ENCODE measurements at places on chromosomes 6 and 20.

DNA sequence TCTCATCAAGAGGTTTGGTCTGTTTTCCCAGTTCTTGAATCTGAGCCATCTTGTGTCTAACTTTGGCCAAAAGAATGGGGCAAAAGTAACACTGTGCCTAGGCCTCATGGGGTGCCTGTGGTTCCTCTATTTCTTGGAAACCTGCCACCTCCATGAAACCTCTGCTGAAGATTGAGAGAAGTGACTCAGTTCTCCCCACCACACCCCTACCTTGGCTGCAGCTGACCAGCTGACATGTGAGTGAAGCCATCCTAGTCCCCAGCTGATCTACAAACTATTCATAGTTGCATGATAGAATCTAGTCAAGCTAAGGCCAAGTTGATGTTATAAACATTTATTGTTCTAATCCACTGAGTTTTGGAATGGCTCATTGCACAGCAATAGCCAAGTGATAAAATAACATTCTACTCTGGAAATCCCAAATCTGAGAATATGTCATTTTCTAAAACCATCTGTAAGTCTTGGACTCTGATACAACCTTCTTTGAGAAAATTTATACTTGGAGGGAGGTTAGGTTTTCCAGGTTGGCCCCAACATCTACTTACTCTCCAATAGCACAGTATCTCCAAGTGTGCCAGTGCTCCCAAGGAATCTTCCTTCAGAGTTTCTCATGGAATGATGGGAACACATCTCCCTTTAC is 107.0 kb upstream of the SMLR1 start:
- no peak for DNase-seq

DNA sequence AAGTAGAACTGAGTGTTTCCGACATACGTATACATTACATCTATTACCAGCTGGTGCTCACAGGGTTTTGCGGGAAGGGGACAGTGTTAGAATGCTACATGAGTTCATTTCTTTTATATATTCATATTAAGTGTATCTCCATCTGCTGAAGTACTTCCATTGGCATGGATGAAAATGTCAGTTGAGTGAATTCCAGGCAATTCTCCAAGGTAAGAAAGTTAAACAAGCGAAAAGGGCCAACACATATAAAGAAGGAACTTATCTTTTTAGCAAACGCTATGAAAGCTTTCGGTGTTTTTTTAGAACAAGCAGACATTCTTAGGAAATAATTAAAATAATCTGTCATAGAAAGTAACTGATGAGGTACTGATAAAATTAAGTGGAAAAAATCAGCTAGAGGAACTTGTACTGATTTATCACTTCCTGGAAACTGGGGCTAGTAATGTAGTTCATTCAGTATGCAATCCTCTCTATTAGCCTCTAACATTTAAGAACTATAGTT is 34.6 kb downstream of the RNF146 start:
- no peak for DNase-seq

GRCh38 chr20:14807224-14807623 is 469.8 kb upstream of the FLRT3 start:
- DNase-seq = no peak

GRCh38 chr20:51734876-51735720 is 33.1 kb downstream of the ATP9A start:
- DNase-seq = no peak

GRCh38 chr6:17904491-17905120 is 82.8 kb downstream of the KIF13A start:
- no peak for DNase-seq

Measured in T-helper 22 cell (primary cell).